ENCODE measurements at places on chromosomes 3 and 15. TPM values are rescaled to one million over a fixed set of nuclear protein-coding genes. Genes with fewer than 3 reads are reported as not detected.
A peak's percentile ranks its signal among the peaks of the same experiment; 100 is the strongest.

- no peaks in the 10 kb centered on the region for H3K27me3 ChIP-seq
- DNase-seq, result no peak
- H3K27ac ChIP-seq, result no peak overlapping the region
- H3K4me1 ChIP-seq, result no peaks in the 10 kb centered on the region
Observed at GRCh38 chr3:185995352-185995751, 57.5 kb upstream of the TRA2B start.

DNA sequence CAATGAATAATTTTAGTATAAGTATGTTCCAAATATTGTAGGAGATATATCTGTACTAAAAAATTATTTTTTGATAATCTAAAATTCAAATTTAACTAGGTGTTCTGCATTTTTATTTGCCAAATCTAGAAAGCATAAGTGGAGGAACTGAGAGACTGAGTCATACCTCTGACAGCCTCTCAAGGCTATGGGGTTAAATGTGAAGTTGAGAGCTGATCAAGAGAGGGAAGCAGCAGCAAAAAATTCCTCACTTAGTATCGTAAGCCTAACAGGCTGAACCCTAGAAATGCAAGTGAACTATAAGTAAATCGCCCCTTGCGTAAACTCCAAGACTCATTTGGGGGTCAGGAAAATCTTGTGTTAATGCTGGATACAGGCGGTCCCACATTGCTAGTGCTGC, 12.8 kb upstream of the TOPAZ1 start:
- H3K4me3 ChIP-seq, result no peak overlapping the region
- no peak for DNase-seq

DNA sequence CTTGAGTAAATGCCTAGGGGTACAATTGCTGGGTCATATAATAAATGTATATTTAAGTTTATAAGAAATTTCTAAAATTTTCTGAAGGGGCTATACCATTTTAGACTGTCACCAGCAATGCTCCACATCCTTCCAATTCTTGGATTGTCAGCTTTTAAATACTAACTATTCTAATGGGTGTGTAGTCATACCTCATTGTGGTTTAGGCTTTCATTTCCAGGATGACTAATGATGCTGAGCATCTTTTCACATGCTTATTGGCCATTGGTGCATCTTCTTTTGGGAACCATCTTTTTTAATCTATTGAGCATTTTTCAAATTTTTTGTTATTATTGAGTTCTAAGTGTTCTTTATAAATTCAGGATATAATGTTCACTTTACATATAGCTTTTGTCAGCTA, 52.5 kb upstream of the CORO2B start:
- no peaks in the 10 kb centered on the region for H3K4me1 ChIP-seq
- H3K27me3 ChIP-seq, result no peaks in the 10 kb centered on the region
- H3K36me3 ChIP-seq, result no peaks in the 10 kb centered on the region
- no peak for DNase-seq
- H3K4me3 ChIP-seq, result no peak overlapping the region
- no peak overlapping the region for H3K27ac ChIP-seq

- H3K36me3 ChIP-seq, result no peaks in the 10 kb centered on the region
- no peaks in the 10 kb centered on the region for H3K4me1 ChIP-seq
- no peak overlapping the region for H3K27ac ChIP-seq
- no peak overlapping the region for H3K4me3 ChIP-seq
- H3K27me3 ChIP-seq, result no peaks in the 10 kb centered on the region
Observed at GRCh38 chr15:52872036-52872818, 82.1 kb upstream of the ONECUT1 start.

- peak within 1 kb of the TSS; percentile 58 for H3K4me3 ChIP-seq
- peak within 1 kb of the TSS; percentile 62 for H3K27ac ChIP-seq
- H3K27me3 ChIP-seq, result no peaks in the 10 kb centered on the region
Observed at GRCh38 chr3:50503504-50504342, at the start of gene CACNA2D2. Gene CACNA2D2, minus strand, starts transcription at chr3:50503634. Its CDS starts 211 bp downstream, at chr3:50503423.

- H3K27ac ChIP-seq, result no peak overlapping the region
- H3K4me3 ChIP-seq, result no peak overlapping the region
- no peak for DNase-seq
Observed at GRCh38 chr15:65370885-65371284, 6.9 kb downstream of the IGDCC3 start.

DNA sequence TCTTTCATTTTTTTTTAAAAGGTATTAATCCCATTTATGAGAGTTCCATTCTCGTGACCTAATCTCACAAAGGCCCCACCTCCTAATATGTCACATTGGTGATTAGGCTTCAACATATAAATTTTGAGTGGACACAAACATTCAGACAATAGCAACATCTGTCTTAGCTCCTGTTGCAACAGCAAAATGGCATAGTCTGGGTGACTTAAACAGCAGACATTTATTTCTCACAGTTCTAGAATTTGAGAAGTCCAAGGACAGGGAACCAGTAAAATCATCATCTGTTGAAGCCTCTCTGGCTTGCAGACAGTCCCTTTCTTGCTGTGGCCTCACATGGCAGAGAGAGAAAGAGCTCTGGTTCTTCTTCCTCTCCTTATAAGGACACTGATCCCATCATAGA, 3.2 kb upstream of the PLSCR2 start:
- no peak for DNase-seq
- no peak overlapping the region for H3K4me3 ChIP-seq
- no peaks in the 10 kb centered on the region for H3K4me1 ChIP-seq
- peak overlapping the region; percentile 39 for H3K27ac ChIP-seq
- no peaks in the 10 kb centered on the region for H3K36me3 ChIP-seq

DNA sequence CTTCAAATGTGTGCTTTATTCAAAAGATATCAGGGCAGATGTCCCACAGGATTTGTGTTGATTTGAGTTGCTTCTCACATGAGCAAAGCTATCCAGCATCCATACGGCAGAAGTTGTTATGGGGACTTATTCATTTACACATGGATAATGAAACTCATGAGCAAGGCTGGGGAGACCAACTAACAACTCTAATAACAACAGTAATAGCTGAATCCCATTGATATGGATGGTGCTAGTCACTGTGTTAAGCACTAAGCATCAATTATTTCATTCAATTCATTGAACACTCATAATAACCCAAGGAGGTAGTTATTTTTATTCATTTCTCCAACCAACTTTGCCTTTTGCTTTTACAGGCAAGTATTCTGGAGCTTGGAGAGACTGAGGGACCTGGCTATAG, 1094.2 kb upstream of the CFAP20DC start:
- DNase-seq, result no peak
- H3K27me3 ChIP-seq, result no peaks in the 10 kb centered on the region
- no peak overlapping the region for H3K4me3 ChIP-seq
- H3K36me3 ChIP-seq, result no peaks in the 10 kb centered on the region

- no peaks in the 10 kb centered on the region for H3K4me1 ChIP-seq
- no peak overlapping the region for H3K4me3 ChIP-seq
- H3K27me3 ChIP-seq, result no peaks in the 10 kb centered on the region
- no peaks in the 10 kb centered on the region for H3K36me3 ChIP-seq
- no peak for DNase-seq
Observed at GRCh38 chr15:101064795-101065569, 145.8 kb downstream of the LRRK1 start.

GRCh38 chr3:45915518-45916231, 27.6 kb upstream of the CXCR6 start:
- H3K4me1 ChIP-seq, result no peaks in the 10 kb centered on the region
- no peaks in the 10 kb centered on the region for H3K36me3 ChIP-seq
- no peaks in the 10 kb centered on the region for H3K27me3 ChIP-seq
- H3K27ac ChIP-seq, result no peak overlapping the region
- H3K4me3 ChIP-seq, result no peak overlapping the region

- no peaks in the 10 kb centered on the region for H3K27me3 ChIP-seq
- no peaks in the 10 kb centered on the region for H3K36me3 ChIP-seq
- H3K27ac ChIP-seq, result no peak overlapping the region
- H3K4me3 ChIP-seq, result no peak overlapping the region
- peaks cover 11% of the 10 kb centered on the region for H3K4me1 ChIP-seq
Observed at GRCh38 chr3:102095383-102095782, 246.1 kb downstream of the NFKBIZ start.

- H3K4me3 ChIP-seq, result no peak overlapping the region
- peaks cover 6% of the 10 kb centered on the region for H3K4me1 ChIP-seq
- no peak overlapping the region for H3K27ac ChIP-seq
- DNase-seq, result no peak
Observed at GRCh38 chr3:39273119-39273518, 6.7 kb downstream of the CX3CR1 start.

- H3K27ac ChIP-seq, result no peak overlapping the region
- H3K27me3 ChIP-seq, result no peaks in the 10 kb centered on the region
- H3K36me3 ChIP-seq, result no peaks in the 10 kb centered on the region
- H3K4me3 ChIP-seq, result no peak overlapping the region
Observed at GRCh38 chr15:51356983-51357382, 15.5 kb downstream of the GLDN start.

- no peak for DNase-seq
- no peak overlapping the region for H3K27ac ChIP-seq
- H3K4me1 ChIP-seq, result no peaks in the 10 kb centered on the region
- no peaks in the 10 kb centered on the region for H3K27me3 ChIP-seq
Observed at GRCh38 chr3:66971245-66971644, 26.9 kb upstream of the KBTBD8 start.

NEDD4 gene
- total RNA-seq, result 475 TPM

TM6SF1 gene
- total RNA-seq, result 7.1 TPM

IQCF5 gene
- total RNA-seq, result not detected

SGO1 gene
- not detected for total RNA-seq

HACD2 gene
- total RNA-seq, result 3.9 TPM

MTMR10 gene
- 63.4 TPM for total RNA-seq

Data from gastrocnemius medialis (tissue), 4 donors.